ENCODE measurements at places on chromosomes 13 and 19.

- peak; percentile 51 for DNase-seq
These were observed 104.9 kb downstream of the CACNA1A start for GRCh38 chr19:13401388-13401787.

DNA sequence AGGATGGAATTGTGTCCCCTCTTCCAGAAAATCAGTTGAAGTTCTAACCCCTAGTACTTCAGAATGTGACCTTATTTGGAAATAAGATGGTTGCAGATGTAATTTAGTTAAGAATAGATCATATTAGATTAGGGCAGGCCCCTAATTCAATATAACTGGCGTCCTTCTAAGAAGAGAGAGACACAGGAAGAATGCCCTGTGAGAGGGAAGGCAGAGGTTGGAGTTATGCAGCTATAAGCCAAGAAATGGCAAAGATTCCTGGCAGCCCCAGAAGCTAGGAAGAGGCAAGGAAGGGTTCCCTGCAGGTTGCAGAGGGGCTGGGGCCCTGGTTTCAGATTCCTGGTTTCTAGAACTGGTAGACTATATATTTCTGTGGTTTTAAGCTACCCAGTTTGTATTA, 30.0 kb downstream of the HS6ST3 start:
- DNase-seq, result no peak

- DNase-seq, result peak; percentile 99
These were observed 122.1 kb downstream of the CYSLTR2 start for GRCh38 chr13:48775804-48776203.

DNA sequence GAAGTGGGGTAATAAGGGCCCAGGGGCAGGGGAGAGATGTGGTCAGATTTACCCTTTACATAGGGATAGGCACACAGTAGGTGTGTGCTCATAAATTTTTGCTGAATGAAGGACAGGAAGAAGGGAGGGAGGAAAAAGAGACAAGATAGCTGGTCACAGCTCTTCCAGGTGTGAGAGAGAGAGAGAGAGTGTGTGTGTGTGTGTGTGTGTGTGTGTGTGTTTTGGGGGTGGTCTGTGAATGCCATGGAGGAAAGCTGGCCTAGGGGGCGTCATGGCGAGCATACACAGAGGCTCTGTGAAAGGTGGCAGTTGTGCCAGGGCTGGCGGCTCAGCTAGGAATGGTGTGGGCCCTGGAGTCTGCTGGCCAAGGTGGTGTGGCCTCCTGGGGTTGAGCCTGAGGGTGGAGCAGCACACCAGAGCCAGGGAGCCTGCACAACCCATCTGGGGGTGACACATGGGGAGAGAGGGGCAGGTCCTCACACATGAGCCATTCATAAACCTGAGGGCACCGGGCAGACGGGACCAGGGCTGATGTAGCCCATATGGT, 6.0 kb upstream of the PRX start:
- DNase-seq, result no peak

DNA sequence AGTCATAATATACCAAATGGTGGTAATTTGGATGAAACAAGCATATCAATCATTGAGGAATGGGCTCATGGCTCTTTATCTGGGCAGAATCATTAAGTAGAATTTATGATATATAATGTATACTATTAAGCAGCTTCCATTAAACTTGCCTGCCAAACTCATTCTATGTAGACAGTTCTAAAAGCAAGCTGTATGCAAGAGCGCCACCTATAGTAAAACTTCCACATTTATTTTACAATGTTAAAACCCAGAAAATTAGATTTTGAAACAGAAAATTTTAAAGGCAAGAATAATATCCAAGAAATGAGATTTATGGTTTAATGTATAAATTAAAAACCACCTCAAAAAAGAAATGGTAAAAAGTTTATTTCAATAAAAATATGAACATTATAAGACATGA, 161.5 kb downstream of the MZT1 start:
- peak; percentile 44 for DNase-seq

DNA sequence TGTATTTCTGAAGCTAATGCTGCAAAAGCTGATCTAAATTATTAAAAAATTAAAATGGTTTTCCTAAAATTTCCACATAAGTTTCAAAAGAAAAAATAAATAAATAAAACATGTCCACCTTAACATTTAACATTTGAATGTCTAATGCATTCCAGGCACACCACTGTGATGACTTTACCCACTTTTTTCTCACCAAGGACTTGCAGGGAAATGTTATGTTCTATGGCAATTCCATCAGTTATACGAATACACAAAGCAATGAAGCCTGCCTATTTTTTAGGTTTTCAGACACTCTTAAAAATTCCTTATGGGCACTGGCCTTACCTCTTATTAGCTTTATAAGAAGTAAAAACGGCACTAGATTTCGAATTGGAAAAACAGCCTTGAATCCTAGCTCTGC, 10.2 kb downstream of the TSC22D1 start:
- peak; percentile 40 for DNase-seq

Measured in fibroblast of skin of right biceps (primary cell).